ENCODE measurements at places on chromosomes 13 and 19.
A peak's percentile ranks its signal among the peaks of the same experiment; 100 is the strongest.

DNA sequence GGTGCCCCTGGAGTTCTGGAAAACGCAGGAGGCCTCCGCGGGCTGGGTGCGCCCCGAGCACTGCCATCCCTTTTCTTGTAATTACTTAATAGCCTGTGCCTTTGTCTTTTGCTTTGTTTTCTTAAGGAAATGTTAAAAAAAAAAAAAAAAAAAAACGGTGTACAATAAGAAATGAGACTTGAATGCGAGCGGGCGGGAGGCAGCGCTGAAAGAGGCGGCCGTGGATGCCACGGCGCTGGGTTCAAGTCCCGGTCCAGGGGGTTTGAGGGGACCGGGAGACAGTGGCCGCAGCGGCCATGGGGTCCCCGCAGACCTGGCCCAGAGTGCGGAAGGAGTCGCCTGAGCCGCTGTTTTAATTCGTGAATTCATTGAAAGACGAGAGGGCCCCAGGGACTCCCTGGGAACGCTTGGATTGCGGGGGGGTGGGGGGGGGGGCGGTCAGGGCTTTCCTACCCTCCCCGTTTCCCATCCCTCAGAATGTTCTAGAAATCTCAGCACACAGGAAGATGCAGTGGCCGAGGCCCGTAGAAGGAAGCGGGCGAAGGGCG lies 349.2 kb upstream of the ARGLU1 start:
- DNase-seq, result peak; percentile 17

DNA sequence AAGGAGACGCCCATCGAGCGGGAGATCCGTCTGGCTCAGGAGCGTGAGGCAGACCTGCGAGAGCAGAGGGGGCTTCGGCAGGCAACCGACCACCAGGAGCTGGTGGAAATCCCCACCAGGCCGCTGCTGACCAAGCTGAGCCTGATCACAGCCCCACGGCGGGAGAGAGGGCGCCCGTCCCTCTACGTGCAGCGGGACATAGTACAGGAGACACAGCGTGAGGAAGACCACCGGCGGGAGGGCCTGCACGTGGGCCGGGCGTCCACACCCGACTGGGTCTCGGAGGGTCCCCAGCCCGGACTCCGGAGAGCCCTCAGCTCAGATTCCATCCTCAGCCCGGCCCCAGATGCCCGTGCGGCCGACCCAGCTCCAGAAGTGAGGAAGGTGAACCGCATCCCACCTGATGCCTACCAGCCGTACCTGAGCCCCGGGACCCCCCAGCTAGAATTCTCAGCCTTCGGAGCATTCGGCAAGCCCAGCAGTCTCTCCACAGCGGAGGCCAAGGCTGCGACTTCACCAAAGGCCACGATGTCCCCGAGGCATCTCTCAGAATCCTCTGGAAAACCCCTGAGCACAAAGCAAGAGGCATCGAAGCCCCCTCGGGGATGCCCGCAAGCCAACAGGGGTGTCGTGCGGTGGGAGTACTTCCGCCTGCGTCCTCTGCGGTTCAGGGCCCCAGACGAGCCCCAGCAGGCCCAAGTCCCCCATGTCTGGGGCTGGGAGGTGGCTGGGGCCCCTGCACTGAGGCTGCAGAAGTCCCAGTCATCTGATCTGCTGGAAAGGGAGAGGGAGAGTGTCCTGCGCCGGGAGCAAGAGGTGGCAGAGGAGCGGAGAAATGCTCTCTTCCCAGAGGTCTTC lies 7.1 kb downstream of the MISP start:
- no peak for DNase-seq

DNA sequence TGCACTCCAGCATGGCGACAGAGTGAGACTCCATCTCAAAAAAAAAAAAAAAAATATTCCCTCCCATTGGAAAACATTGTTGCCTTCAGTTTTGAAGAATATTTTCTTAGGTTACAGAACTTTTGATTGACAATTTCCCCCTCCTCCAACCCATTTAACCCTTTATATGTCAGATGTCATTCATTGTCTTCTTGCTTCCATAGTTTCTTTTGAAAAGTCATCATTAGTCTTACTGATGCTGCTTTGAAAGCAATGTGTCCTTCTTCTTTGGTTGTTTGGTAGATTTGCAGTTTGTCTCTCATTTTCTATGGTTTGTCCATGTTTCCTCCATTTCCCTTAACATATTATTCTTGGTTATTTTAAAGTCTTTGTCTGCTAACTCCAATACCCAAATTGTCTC lies 25.4 kb downstream of the ZNF558 start:
- DNase-seq, result no peak

DNA sequence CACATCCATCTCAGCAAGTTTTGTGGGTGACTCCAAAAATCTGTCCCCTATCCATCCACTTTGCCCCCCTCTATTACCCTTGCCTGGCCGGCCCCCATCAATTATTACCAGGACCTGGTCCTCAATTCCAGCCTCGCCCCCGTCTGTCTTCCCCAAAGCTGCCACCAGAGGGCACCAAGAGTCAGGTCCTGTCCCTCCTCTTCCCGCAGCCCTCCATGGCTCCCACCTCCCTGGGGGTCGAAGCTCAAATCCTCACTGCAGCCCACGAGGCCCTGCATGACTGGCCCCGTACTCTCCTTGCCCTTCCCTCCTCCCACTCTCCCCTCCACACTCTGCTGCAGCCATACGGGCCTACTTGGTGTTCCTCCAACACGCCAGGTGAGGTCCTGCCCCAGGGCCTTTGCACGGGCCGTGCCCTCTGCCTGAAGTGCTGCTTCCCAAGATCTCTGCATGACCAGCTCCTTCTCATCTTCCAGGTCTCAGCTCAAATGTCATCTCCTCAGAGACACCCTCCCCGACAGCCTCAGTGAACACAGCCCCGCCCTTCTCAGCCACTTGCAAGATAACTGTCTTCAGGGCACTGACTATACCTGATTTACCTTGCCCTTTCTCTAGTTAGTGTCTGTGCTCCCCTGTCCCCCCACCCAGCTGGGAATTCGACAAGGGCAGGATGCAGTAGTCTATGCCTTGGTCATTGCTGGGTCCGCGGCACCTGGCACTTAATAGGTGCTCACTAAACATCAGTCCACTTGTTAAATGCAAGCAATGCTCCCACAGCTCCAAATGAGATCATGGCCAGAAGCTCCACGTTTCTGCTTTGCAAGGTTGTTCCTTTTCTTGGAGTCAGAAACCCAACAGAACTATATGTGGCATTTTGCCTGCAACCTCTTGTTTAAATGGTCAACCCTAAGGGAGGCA lies 16.8 kb upstream of the SEMA6B start:
- DNase-seq, result peak; percentile 69

DNA sequence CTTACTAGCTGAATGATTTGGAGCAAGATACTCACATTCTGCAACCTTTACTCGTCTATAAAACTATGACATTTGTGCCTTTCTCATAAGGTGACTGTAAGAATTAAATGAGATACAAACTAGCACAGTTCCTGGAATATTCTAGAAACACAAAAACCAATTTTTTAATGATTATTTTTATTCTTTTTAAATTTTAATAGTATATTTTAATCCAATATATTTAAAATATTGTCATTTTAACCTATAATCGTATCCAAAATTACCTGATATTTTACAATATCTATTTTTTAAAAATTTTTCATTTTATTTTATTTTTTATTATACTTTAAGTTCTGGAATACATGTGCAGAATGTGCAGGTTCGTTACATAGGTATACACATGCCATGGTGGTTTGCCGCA lies 238.1 kb downstream of the OLFM4 start:
- no peak for DNase-seq

DNA sequence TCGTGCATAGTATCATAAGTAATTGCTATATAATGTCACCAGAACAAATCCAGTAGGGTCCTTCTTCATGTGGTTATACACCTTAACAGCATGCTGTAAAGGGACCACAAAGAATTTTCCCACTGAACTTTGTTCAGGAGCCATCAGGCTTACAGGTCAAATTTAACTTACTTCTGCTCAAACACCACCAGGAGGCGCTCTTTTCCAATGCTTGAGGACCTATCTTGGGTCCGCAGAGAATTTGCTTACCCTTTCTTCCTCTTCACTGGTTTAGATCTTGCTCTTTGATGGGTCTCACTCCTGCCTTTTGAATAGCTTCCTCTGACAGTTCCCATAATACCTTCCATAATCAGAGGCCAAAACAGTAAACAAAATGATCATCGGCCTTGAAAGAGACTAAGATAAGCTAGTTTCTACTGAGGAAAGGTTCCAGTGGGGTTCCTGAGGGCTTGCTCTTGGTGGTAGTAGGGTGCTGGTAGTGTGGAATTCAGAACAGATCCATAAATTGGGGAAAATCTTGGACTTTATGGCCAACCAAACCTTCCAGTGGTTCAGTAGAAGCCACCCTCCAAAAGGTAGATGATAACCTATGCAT lies 37.4 kb downstream of the SCGB2B2 start:
- DNase-seq, result peak; percentile 19

GRCh38 chr19:2529473-2529918 lies 53.6 kb downstream of the GADD45B start:
- DNase-seq, result peak; percentile 88

DNA sequence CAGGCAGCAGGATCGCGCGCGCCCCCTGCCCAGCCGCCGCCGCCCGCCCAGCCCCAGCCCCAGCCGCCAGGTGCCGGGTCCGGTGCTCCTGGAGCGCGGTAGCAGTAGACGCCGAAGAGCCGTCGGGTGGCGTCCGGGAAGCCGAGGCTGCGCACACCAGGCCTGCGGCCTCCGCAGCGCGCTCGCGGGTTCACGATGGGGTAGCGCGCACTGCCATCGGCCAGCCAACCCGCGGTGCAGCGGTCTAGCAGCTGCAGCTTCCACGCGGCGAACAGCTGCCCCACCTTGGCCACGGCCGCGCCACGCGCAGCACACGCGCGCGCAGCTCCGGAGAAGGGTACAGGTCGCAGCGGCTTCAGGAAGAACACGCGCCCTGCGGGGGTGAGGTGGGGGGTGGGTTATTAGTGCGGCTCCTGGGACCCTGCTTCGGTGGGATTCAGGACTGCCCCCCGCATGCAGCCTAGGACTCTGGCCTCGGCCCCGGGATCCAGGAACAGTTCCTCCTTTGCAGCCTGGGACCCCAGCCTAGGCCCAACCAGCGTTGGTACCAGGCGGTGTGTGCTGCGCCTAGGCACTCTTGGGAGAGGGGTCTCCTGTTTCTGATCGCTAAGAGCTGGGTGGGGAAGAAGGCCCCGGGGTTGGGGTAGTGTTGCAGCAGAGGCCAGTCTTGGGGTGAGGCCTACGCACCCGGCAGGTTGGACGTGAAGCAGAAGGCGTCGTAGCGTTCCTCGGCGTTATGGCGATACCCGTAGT lies 15.1 kb downstream of the TM6SF2 start:
- DNase-seq, result no peak

GRCh38 chr19:51668216-51668615 lies 21.6 kb upstream of the SIGLEC14 start:
- no peak for DNase-seq

GRCh38 chr13:37109051-37109678 lies 3.7 kb upstream of the CSNK1A1L start:
- DNase-seq, result peak; percentile 11

GRCh38 chr13:42751693-42752092 lies 29.7 kb upstream of the FAM216B start:
- DNase-seq, result no peak

- DNase-seq, result no peak
Measured at GRCh38 chr13:29101409-29101808, 281.3 kb downstream of the MTUS2 start.

DNA sequence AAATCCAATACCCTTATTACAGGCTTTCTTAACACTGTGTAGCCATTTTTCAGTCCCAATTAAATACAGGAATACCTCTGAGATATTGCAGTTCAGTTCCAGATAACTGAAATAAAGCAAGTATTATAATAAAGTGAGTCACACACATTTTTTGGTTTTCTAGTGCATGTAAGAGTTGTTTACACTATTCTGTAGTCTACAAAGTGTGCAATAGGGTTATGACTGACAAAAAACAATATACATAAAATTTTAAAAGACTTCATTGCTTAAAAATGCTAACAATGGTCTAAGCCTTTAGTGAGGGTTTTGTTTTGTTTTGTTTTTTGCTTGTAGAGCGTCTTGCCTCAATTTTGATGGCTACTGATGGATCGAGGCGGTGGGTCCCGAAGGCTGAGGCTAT lies 434.4 kb upstream of the NBEA start:
- no peak for DNase-seq

DNA sequence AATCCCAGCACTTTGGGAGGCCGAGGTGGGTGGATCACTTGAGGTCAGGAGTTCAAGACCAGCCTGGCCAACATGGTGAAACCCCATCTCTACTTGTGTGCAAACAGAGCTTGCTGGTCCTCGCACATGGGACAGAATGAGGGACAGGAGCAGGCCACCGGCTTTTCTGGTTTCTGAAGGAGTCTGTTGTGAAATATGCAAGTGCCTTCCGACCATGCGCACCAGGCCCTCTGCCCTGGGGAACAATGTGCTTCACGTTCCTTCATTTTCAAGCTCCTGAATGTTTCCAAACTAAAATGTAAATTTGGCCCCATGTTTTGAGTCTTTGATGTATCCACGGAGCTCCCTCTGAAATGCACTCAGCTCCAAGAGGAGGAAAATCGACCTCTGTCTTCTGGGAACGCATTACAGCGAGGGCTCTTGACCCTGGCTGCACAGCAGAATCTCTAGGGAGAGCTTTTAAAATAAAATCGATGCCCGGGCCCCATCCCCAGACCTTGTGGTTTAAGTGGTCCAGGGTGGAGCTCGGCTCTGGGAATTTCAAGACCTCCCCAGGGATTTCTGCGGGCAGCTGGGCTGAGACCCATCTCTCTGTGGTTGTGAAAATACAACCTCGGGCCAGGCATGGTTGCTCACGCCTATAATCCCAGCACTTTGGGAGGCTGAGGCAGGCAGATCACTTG lies 9.3 kb upstream of the ACP4 start:
- DNase-seq, result no peak

DNA sequence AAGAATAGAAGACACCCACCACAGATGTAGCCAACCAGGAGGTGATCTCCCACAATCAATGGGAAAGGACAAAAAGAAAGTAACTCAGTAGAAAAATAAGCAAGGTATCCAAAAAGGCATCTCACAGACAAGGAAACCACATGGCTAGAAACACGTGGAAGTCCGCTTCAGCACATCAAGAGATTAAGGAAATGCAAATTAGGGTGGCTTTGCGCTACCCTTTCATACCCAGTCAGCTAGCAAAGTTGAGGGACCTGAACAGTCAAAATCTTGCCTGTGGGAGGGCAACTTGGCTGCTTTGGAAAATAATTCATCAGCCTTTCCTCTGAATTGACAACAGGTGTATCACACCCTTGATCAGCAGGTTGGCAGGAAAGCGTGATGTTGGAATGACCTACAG lies 11.6 kb upstream of the UQCR11 start:
- DNase-seq, result no peak

DNA sequence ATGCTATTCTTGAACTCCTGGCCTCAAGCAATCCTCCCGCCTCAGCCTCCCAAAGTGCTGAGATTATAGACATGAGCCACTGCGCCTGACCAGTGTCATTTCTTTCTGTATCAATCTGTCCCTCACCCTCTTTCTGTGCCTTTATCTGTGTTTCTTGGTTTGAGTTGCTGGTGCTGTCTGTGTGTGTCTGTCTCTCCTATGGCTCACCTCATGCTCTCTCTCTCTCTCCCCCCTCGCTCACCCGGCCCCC lies 9.9 kb downstream of the IRF2BP1 start:
- DNase-seq, result no peak

- DNase-seq, result no peak
Measured at GRCh38 chr19:14063105-14063504, 1.2 kb upstream of the PALM3 start.
